G401 (cell line): ENCODE measurements at places on chromosomes 5 and 9.

- no peak for DNase-seq
Observed at GRCh38 chr9:95750725-95751519, 124.6 kb upstream of the ERCC6L2 start.

DNA sequence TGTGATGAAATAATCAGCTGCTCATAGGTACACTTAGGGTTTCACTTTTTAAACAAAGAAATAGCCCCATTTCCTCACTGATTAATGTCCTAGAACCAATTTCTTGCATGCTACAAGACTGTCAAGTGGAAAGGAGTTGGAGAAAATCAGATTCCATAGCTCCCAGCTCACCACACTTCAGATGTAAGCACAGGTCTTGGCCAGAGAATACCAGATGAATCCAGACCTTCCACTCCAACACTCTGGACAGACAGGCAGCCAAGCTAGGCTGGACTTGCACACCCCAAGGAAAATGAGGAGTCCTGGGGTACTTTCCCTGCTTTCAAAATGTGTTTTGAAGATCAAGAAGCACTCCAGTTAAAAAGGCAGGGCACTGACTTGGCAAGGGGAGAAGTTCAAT lies 68.5 kb downstream of the KLHL3 start:
- DNase-seq: no peak

GRCh38 chr5:131328536-131329285 lies 64.9 kb downstream of the CDC42SE2 start:
- no peak for DNase-seq

DNA sequence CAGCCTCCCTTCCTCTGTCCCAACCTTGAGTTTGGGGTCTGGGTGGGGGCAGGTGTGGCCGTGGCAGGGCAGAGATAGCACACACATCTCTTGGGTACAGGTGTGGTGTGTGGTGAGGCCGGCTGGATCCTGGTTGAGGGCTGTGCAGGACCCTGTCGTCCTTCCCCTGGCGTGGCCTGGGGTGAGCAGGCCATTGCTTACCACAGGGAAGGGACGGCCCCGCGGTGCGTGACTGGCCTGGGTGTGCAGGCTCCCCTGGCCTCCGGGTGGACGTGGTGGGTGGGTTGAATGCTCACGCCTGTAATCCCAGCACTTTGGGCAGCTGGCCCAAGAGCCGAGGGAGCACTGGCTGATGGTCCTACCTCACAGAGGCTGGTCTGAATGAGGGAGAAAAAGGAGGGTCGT lies 1.2 kb downstream of the ARRDC1 start:
- peak; percentile 16 for DNase-seq

DNA sequence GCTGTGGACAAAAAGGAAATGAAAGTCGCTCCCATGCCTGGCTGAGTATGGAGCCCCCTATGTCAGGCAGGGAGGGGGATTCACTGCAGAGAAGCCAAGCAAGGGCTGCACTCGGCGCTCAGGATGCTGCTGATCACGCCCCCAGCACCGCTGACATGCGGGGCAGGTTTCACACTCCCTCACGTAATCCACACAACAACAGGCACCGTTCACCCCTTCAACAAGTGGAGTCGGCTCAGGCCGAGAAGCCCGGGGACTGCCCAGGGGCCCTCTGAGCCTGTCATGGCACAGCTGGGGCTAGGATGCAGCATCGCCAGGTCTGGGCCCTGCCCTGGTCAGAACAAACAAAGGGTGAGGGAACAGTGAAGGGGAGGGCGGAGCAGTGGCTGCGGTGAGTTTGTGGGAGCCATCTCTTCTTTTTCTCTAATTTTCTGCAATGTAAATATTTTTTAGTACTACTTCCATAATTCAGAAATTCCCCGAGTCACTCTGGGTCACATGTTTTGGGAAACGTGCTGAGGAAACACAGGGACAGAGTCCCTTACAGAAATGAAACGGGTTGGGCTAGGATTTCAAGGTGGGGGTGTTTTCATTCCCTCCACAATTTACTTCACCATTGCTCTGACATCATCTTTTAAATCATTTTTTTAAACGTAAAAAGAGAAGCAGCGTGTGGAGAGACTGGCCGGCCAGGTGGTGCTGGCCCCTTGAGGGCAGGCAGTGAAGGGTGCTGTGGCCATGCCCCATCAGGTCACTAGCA lies 49.8 kb downstream of the PRRT1B start:
- no peak for DNase-seq

- DNase-seq: no peak
Observed at GRCh38 chr9:104900871-104901270, 27.1 kb downstream of the ABCA1 start.

- no peak for DNase-seq
Observed at GRCh38 chr9:6302417-6302816, 25.8 kb upstream of the TPD52L3 start.

DNA sequence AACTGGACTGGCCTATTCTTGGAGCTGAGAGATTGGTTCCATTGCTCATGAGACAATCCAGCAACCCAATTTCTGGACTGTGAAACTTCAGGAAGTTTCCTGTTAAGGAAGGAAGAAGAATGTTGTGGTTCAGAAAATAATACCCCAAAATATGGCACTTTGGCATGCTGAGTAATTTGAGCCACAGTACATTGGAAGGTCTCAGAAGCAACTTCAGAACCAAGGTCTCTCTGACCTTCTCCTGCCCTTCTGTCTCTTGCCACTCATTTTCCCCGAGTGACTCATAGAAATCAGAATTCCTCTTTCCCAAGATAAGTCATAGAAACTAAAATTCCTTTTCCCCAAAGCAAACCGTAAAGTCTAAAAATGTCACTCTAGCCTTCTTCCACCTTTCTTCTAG lies 1366.1 kb downstream of the PTPRD start:
- no peak for DNase-seq

DNA sequence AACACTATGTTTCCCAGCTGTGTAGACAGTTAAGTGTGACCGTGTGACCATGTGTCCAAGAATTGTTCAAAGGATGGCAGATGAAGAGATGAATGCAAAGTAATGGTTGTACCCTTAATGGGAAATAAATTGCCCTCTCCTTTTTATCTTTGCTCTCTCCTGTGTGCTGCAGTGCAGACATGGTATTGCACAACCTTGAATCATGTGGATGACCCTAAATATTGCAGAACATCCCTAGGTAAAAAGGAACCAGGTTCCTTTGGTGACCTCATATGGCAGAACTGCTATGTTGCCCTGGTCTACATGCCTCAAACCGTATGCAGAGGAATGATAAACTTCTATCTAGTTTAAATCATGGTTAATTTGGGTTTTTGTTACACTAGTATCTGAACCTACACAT lies 81.7 kb upstream of the CTNND2 start:
- DNase-seq: no peak

DNA sequence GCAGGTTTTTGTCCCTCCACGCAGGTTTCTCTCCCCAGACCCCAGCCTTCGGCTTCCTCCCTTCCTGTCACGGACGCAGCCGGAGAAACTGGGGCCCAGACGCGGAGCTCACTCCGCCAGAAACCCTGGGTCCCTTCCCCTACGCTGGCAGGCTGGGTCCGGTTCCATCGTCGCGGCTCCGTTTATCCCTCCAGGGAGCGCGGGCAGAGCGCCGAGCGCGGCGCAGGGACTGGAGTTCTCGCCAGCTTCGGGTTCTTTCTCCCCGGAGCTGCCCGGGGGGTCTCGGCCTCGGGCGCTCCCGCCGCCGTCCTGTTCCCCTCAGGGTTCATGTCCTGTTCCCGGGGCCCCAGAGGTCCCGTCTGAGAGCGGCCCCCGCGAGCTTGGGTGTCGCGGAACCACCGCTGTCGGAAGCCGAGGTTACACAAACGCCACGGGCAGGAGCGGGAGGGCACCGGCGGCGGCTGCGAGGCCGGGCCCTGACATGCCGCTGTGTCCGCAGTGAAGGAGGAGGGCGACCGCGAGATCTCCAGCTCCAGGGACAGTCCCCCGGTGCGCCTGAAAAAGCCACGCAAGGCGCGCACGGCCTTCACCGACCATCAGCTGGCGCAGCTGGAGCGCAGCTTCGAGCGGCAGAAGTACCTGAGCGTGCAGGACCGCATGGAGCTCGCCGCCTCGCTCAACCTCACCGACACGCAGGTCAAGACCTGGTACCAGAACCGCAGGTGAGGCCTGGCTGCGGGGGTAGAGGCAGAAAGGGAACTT lies 4.6 kb downstream of the BARHL1 start:
- peak; percentile 31 for DNase-seq

DNA sequence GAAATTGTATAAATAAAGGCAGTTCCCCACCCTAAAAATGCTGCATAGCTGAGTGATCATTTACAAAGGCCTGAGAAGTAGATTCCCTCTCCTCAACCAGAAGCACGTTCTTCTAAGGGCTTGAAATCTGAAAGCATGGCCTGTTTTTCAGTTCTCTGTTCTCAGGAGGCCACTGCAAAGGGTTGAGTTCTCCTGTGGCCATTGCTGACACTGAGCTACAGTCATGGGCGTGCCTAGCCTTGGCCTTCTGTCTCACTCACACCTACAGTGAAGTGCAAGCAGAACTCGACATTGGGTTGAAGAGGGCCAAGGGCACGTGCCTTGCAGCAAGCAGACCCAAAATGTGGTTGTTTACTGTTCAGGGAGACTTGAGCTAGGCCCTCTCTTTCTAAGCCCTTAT lies 276.6 kb upstream of the VLDLR start:
- no peak for DNase-seq

DNA sequence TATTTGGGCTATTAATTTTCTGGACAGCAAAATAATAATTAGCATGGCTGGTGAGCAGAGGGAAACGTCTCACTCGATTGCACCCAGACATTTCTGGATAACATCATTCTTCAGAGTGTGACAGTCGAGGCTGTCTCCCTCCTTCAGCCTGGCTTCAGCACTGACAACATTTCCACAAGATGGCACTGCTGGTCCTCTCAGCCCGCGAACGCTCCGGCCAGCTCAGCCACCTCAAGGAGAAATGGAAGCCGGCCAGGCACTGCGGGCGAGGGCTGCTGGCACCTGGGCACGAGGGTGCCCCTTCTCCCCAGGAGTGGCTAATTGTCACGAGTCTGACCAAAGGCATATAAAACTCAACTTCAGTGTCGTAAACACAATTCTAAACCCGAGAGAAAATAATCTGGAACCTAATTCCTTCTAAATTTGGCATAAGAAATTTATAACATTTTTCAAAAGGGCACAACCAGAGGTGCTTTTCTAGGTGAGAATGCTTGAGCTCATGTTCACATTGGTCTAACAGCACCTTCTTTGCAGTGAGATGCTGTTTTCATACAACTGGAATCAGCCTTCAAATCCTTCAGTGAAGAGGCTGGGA lies 65.9 kb downstream of the DAP start:
- DNase-seq: peak; percentile 88

DNA sequence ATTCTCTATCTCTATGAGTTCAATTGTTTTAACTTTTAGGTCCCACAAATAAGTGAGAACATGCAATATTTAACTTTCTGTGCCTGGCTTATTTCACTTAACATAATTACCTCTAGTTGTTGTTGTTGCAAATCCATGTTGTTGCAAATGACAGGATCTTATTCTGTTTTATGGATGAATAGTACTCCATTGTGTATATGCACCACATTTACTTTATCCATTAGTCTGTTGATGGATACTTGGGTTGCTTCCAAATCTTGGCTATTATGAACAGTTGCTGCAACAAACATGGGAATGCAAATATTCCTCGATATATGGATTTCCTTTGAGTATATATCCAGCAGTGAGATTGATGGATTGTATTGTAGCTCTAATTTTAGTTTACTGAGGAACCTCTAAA lies 36.3 kb downstream of the MEGF9 start:
- DNase-seq: no peak

DNA sequence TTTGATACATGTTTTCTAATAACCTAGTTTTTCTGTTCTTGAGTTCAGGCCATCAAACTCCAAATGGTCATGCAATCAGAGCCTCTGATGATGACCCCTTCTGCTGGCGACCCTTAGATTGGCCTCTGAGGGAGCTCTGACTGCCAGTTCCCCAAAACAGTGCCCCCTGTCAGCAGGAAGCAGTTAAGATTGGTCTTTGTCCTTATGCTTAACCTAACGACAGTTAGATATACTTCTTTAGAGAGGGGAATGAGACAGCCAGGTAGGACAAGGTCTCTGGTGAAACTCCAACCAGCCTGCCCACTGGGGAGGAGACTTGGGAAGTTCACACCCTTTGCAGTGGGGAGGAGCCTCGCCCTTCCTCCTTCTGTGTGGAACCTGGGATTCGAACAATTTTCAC lies 390.4 kb upstream of the KIF2A start:
- no peak for DNase-seq

GRCh38 chr9:6897207-6897822 lies 139.5 kb downstream of the KDM4C start:
- DNase-seq: peak; percentile 69

GRCh38 chr5:661891-662750 lies 31.0 kb downstream of the TPPP start:
- DNase-seq: no peak

DNA sequence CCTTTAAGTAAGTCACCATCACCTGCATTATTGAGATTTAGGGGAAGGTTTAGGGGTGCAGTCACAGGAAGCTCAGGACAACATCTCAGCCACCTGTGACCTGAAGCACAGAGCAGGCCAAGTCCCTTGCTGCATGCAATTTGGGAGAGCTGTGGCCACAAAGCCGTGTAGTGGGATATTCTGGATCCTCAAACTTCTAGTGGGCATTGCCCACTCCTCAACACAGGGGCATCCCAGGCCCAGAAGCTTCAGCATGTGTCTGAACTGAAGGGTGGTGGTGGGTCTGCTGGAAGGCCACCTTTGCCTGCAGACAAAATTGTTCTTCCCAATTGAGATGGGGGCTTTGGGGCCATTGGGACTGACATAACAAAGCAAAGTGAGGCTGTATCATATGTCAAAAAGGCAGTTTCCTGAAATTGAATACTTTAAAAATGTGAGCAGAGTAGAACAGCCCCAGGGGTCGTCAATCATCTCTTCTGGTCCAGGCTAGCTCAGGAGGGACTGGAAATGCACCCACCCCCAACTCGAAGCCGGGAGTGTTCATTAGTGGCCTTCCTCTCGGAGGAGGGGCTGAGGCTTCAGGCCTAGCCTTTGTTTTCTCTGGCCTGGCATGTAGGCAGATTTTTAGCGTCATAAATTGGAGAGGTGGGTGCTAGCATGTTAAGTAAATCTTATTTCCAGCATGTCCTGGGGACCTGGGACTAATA lies 2.8 kb upstream of the GADD45G start:
- no peak for DNase-seq

GRCh38 chr5:33941090-33941489 lies 4.9 kb downstream of the RXFP3 start:
- DNase-seq: no peak

GRCh38 chr5:167488371-167488770 lies 803.1 kb upstream of the WWC1 start:
- DNase-seq: no peak

DNA sequence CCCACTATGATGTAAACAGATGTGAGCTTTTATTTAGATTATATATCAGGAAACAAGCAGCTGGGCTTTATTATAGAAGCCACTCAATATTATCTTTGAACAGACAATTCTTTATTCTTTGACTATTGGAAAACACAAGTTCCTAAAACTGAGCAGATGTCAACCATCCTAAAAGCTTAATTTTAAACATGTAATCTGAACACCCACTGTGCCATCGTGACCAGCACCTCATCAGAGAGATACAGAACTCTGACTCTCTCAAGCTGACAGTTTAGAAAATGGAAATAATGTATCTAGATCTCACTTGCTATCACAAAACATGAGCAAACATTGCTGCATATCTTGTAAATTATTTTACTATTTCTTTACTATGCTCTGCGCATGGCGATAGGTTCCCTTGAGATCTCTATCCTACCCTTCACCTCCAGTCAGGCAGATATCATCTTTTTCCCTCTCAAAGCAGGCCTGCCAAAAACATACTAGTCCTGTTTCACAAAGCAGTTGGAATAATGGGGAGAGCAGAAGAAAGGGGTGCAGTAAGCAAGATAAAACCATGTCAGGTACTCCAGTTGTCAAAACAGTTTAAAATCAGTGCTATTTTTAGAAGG lies 151.0 kb downstream of the KIAA0825 start:
- DNase-seq: no peak
